NAMALWA (cell line): ENCODE measurements at places on chromosomes 3 and 15.

GRCh38 chr3:49411535-49411967, 225 bp downstream of the RHOA start:
- DNase-seq = no peak

- DNase-seq = no peak
These were observed 20.2 kb downstream of the CGGBP1 start for GRCh38 chr3:88038566-88038965.

DNA sequence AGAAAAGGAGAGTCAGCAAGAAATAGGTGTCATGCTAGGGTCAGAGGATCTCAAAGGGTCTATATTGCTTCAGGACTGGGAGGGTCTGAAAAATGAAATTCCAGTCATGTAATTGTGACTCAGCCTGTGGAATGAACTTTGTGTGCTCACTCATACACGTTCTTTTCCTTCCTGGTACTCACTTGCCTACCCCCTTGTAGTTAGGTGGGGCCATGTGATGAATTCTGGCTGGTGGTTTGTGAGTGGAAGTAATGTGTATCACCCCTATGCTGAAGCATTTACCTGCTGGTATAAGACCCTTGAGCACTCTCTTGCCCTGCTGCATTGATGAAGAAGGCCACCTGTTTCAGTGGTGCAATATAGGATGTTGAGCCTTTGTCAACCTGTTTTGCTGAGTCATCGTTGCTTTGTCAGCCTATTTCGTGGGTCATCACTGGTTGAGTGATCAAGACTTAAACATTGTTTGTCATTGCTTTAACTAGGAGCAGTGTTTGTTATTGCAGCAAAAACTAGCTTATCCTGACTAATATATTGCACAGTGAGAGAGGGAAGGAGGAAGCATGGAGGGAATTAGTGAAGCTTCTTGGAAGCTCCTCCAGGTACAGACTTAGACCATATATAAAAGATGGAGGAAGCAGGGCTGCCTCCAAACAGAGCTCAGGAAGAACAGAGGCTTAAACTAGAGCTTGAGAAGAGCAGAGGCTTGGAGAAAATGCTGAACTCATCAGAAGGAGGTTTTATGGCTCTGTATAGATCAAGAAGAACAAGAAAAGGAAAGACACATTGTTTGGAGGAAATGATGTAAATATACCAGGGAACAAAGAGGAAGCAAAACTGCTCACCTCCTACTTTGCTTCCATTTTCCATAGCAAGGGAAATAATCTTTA, 28.9 kb downstream of the TLNRD1 start:
- no peak for DNase-seq

GRCh38 chr3:49403891-49404290, 7.9 kb downstream of the RHOA start:
- DNase-seq = no peak

GRCh38 chr3:174859114-174859735, at the start of gene NAALADL2:
TSS of gene NAALADL2 (plus strand) at chr3:174859334.
- DNase-seq = no peak

DNA sequence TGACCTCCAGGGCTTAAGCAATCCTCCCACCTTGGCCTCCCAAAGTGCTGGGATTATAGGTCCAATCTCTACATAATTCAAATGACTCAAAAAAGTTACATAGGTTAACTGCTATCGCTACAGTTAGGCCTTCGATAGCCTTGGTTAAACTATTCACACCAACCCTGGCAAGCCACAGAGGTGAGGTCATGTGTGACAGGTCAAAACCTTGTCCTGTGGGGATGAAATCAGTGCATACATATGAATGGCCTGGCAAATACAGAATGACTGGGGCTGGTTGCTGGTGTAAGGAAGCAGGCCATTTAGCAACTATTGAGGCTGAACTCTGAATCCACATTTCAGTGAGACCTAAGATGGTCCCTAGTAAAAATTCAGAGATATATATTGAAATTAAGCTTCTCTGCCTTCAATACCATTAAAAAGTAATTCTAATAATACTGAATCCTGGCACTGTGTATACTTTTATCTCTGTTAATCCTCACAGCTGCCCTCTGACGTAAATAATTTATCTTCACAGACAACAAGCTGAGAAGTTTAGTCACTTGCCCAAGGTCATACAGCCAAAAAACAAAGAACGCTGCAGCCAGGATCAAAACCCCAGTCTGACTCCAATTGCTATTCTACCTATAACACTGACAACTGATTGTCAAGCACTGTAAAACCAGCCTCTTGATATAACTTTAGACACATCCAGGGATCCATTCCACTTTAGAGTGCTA, 35.3 kb downstream of the MKRN2 start:
- no peak for DNase-seq

GRCh38 chr15:42742149-42742548, 5.2 kb upstream of the CDAN1 start:
- no peak for DNase-seq

GRCh38 chr3:195186041-195186709, 84.8 kb downstream of the XXYLT1 start:
- DNase-seq = no peak

- DNase-seq = no peak
These were observed 40.6 kb upstream of the MRPS22 start for GRCh38 chr3:139303216-139303615.

GRCh38 chr15:86312486-86312885, 232.8 kb downstream of the AGBL1 start:
- DNase-seq = no peak

GRCh38 chr15:50786871-50787270, 21.4 kb upstream of the SPPL2A start:
- no peak for DNase-seq

DNA sequence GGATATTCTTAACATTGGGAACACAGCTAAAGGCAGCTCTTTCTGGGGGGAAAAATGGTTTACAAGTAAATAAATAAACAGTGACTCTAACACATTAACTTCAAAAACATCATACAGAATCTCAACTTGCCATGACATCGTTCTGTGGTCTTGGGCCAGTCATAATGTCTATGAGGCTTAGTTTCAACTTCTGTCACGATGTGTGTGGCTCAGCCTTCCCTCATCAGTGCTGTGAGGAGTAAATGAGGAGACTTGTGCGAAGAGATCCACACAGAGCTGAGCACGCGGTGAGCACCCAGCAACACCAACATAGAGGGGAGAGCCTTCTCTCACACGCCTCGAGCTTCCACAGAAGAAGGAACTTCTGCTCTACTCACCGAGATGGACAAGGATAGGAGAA, 49.0 kb downstream of the DZIP1L start:
- no peak for DNase-seq
